ENCODE measurements at places on chromosomes 4 and X. TPM values are rescaled to one million over a fixed set of nuclear protein-coding genes. Genes with fewer than 3 reads are reported as not detected.

The MAGEA9 gene
- total RNA-seq: not detected

The HELT gene
- total RNA-seq: not detected

The KIF4A gene
- 24.2 TPM for total RNA-seq

The FGFBP2 gene
- not detected for total RNA-seq

The ADH7 gene
- total RNA-seq: not detected

The BLOC1S4 gene
- total RNA-seq: 17.7 TPM

The GAGE12F gene
- total RNA-seq: not detected

The RPGR gene
- 5.5 TPM for total RNA-seq

The UGT2A2 gene
- total RNA-seq: not detected

The SMARCA1 gene
- total RNA-seq: 46.0 TPM

The IL21 gene
- not detected for total RNA-seq
